ENCODE measurements at places on chromosomes 16 and 17. TPM values are rescaled to one million over a fixed set of nuclear protein-coding genes. Genes with fewer than 3 reads are reported as not detected.

GRCh38 chr16:55656691-55657092 is 904 bp downstream of the SLC6A2 start:
- DNase-seq = no peak

- no peak for DNase-seq
These were observed 55.0 kb downstream of the MEAK7 start for GRCh38 chr16:84449156-84450140.

DNA sequence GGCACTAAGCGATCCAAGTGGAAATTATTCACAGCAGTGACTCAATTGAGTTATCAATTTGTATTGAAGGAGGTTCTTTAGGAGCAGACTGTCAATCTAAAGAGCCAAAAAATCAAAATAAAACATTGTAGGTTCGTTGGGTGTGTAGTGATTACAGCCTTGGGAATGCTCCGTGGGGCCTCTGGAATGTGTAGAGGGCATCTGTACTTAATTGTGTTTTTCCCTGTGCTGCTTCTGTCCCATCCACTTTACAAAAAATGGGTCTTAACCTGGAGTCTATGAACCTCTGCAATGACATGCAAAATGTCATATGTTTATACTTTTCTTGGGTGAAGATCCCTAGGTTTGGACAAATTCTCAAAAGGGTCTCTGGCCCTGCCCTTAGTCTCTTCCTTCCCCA is 215.1 kb downstream of the CCDC182 start:
- no peak for DNase-seq

DNA sequence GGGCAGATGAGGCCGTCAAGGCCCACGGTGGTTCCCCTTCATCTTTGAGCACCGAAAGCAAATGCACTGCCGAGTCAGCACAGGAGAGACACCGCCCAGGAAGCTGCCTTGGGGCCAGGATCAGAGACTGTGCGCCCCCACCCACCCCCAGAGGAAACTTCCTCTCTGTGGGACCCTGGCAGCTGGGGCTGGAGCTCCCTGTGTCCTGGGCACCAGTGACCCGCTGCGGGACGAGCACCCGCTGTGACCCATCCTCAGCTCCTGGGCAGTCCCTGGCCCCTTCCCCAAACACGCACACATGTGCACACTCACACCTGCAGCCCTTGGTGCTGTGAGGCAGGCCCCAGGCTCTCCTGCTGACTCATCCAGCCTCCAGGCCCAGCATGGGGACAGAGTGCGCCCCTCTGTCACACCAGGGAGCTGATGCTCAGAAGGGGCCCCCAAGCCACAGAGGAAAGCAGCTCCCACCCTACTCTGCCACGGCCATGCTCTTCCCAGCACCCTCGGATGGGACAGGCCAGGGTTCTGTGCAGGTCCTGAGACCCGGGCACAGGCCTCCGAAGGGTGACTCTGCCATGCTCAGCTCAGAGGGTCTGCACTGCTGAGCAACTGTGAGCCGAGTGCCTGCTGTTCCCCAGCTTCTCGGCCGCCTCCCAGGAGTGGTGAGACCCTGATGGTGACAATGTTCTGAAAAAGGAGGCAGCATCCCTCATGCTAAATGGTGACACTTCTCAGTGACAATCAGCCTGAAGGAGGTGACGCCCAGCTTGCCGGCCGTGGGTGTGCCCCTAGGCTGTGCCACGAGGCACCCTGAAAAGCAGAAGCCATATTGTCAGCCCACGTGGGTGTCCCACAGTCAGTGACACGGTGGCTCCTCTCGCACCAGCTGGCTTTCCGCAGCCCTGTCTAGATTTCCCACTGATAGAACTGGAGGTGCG is 3.6 kb downstream of the PIEZO1 start:
- DNase-seq = no peak

DNA sequence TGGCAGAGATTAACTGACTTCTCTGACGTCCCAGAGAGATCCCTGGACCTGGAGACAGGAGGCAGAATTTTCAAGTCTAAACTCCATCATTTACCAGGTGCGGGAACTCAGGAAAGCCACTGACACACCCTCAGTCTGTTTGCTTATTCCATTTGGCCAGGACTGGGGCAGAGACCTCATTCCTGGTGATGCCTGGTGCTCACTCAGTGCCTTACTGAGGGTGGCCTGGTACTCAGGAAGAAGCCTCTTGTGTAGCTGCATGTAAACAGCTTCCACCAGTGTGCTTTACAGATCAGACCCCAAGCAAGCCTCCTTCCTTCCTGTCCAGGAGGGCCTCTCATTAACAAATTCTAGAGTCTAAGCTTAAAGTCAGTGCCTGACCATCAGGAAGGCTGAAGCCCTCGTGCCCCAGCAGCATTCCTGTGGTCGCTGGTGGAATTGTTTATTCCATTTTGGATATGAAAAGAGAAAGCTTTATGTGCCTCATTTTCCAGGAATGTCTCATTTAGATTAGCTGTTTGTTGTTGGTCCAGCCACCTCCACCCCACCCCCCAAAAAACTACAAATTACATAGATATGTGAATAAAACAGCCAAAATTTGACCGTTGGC is 236.1 kb upstream of the CDH5 start:
- DNase-seq = no peak

DNA sequence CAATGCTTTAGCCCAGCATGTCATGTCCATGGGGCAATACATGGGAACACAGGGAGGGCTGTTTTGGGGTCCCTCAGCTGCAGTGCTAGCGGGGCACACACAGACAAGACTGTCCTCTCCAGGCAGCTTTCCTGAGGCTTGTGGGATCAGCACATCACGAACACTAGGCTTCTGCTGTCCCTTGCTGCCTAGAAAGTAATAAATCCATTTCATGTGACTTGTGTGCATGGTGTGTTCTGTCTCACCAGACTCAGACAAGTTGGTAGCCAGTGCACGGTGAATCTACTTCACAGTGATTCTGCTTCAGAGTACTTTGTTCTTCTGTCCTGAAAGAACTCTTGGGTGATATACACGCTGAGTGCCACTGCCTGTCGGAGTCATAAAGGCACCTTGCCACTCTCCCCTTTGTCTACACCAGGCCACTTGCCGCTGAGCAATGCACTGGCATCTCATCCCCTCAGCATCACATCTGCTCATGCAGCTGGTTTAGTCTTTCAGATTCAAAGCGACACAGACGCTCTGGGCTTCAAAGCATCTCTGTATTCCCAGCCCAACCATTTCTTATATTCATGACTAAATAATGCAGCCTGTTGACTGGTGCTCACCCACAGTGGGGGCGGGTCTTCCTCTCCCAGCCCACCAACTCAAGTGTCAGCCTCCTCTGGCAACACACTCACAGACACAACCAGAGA is 95.2 kb upstream of the COX10 start:
- no peak for DNase-seq

CCL8 gene
- total RNA-seq = not detected

GRCh38 chr17:45768000-45768399 is 16.1 kb upstream of the CRHR1 start:
- no peak for DNase-seq

Measured in epithelial cell of proximal tubule (primary cell).